ENCODE measurements at places on chromosomes 4 and X.

GRCh38 chr4:73743795-73744194 is 3.4 kb downstream of the CXCL8 start:
- DNase-seq: no peak

- DNase-seq: peak; percentile 74
These were observed 28.5 kb upstream of the FGF5 start for GRCh38 chr4:80237992-80238391.

- DNase-seq: no peak
These were observed 110.7 kb downstream of the ZNF827 start for GRCh38 chr4:145827885-145828284.

GRCh38 chrX:10089378-10089795 is 67.4 kb upstream of the CLCN4 start:
- DNase-seq: no peak

- peak; percentile 16 for DNase-seq
These were observed 3.5 kb downstream of the HUWE1 start for GRCh38 chrX:53682885-53683555.

DNA sequence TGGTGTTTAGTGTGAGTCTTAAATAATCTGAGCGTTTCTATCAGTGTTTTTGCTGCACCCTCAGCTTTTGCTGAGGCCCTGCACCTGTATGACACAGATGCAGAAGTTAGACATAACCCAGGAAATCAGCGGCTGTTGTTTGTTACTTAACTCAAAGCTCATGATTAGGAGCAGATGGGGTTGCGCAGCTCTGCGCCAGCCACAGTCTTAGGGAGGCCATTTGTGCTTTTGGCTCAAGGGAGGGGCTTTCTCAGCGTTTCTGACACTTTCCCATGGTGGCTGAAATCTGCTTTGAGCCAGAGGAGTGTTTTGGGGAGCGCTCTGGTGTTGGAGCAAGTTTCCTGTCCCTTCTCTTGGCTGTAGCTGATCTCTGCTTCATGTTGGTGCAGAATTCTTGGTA is 433.8 kb downstream of the NAF1 start:
- no peak for DNase-seq

GRCh38 chr4:26590639-26591038 is 6.8 kb downstream of the TBC1D19 start:
- no peak for DNase-seq

GRCh38 chr4:17664755-17665154 is 50.3 kb downstream of the MED28 start:
- no peak for DNase-seq

GRCh38 chr4:123017636-123018395 is 95.4 kb upstream of the NUDT6 start:
- DNase-seq: peak; percentile 70

DNA sequence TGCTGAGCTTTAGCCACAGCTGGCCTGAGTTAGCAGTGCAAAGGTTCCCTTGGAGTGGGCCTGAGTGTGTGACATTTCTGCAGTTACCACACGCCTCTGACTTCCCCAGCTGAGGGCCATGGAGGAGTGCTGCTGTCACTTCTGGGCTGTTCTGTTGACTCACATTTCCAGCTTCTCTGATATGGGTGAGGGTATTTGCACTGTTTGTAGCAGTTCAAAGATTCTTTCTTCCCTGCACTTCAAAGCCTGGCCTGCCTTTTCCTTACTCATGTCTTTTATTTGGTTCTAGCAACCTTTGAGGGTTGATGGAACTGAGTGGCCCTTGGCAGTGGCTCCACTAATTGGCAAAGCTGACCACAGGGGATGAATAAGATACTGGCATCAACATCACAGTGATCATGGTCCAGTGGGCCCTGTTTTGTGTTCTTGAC is 26.4 kb upstream of the SCML1 start:
- peak; percentile 32 for DNase-seq

DNA sequence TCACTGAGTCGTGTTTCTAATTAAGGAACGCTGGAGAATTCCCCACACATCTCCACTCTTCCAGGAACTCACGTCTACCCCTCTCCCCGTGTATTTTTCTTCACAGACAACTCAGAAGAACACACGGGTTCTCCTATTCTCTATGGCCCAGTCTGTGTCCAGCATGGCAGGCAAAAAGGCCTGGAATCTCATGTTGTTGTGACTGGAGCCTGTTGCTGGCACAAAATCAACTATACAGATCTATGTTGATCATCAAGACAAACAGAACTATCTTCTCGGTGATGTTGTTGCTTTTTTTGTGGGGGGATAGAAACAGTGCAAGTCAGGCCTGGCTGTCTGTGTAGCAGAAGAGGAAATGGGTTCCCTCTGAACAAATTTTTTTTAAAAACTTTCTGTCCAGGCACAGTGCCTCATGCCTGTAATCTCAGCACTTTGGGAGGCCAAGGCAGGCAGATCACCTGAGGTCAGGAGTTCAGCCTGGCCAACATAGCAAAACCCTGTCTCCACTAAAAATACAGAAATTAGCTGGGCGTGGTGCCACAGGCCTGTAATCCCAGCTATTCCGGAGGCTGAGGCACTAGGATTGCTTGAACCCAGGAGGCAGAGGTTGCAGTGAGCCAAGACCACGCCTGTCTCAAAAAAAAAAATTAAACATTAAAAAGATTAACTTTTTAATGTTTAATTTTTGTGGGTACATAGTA is 50.5 kb upstream of the CBR4 start:
- no peak for DNase-seq

- DNase-seq: no peak
These were observed 7.6 kb downstream of the NEUROG2 start for GRCh38 chr4:112508356-112508755.

GRCh38 chr4:64729561-64729960 is 320.3 kb upstream of the TECRL start:
- DNase-seq: no peak
